ENCODE measurements at places on chromosomes 2 and 18. TPM values are rescaled to one million over a fixed set of nuclear protein-coding genes. Genes with fewer than 3 reads are reported as not detected.

The SPP2 gene
- polyA plus RNA-seq, result not detected

The PSMA8 gene
- polyA plus RNA-seq, result not detected

The UGT1A10 gene
- polyA plus RNA-seq, result 10.8 TPM

The CYS1 gene
- 0.83 TPM for polyA plus RNA-seq
